ENCODE measurements at places on chromosomes 11 and 22. TPM values are rescaled to one million over a fixed set of nuclear protein-coding genes. Genes with fewer than 3 reads are reported as not detected.

Gene CABP7
- total RNA-seq: not detected

Gene CBLIF
- not detected for total RNA-seq

Gene SULT4A1
- total RNA-seq: not detected

Gene FAM181B
- total RNA-seq: not detected

Gene SLC22A8
- not detected for total RNA-seq

Gene C1QTNF5
- total RNA-seq: 6.8 TPM

Gene CARD18
- total RNA-seq: 11.2 TPM

Gene SUSD2
- 0.44 TPM for total RNA-seq

Gene SLC17A6
- total RNA-seq: not detected

Gene FGF19
- not detected for total RNA-seq

Gene AASDHPPT
- total RNA-seq: 67.0 TPM

Gene TMPRSS5
- under 0.01 TPM for total RNA-seq

Gene CST6
- not detected for total RNA-seq

Gene NLRP10
- total RNA-seq: 3.4 TPM

Gene OSM
- total RNA-seq: not detected

Gene PHF21B
- total RNA-seq: not detected

Gene MS4A14
- total RNA-seq: not detected

Gene TCN1
- not detected for total RNA-seq

Gene ARHGEF17
- total RNA-seq: 67.6 TPM

Gene C11orf91
- total RNA-seq: not detected

Gene OR8A1
- total RNA-seq: under 0.01 TPM

Gene SLC5A4
- total RNA-seq: not detected

Gene YPEL1
- 0.22 TPM for total RNA-seq

Gene CENATAC
- total RNA-seq: 30.6 TPM

Gene OR4A16
- not detected for total RNA-seq

Gene SLC25A18
- under 0.01 TPM for total RNA-seq

Gene SSH3
- 7.7 TPM for total RNA-seq

Gene GLYAT
- not detected for total RNA-seq

Gene PKDREJ
- total RNA-seq: not detected

Gene CCDC116
- total RNA-seq: 0.22 TPM

Gene NXPE1
- not detected for total RNA-seq

Gene YAP1
- total RNA-seq: 255 TPM

Gene ASPHD2
- 0.66 TPM for total RNA-seq

Gene PRG2
- not detected for total RNA-seq

Measured in placental pericyte (primary cell).